Endothelial cell of umbilical vein (primary cell): ENCODE measurements at places on chromosomes 3 and 15. TPM values are rescaled to one million over a fixed set of nuclear protein-coding genes. Genes with fewer than 3 reads are reported as not detected.

Gene USP50
- polyA plus RNA-seq: not detected in 2 replicates

Gene ZPLD1
- polyA plus RNA-seq: not detected in 2 replicates

Gene TCF12
- 72.1 and 77.3 TPM in 2 replicates for polyA plus RNA-seq

Gene FSIP1
- polyA plus RNA-seq: 0.11 and 0.23 TPM in 2 replicates

Gene LIPC
- not detected in 2 replicates for polyA plus RNA-seq

Gene BLM
- 3.2 and 3.8 TPM in 2 replicates for polyA plus RNA-seq

Gene PIF1
- 18.6 and 23.0 TPM in 2 replicates for polyA plus RNA-seq

Gene GABRR3
- polyA plus RNA-seq: not detected in 2 replicates

Gene GMNC
- polyA plus RNA-seq: not detected in 2 replicates

Gene AHSG
- not detected in 2 replicates for polyA plus RNA-seq

Gene CISH
- 4.1 and 5.8 TPM in 2 replicates for polyA plus RNA-seq

Gene NR2E3
- 0.03 and 0.04 TPM in 2 replicates for polyA plus RNA-seq

Gene ANKDD1A
- 1.8 and 2.0 TPM in 2 replicates for polyA plus RNA-seq

Gene RYR3
- not detected in 2 replicates for polyA plus RNA-seq

Gene SSR3
- polyA plus RNA-seq: 155 and 160 TPM in 2 replicates

Gene PLA2G4E
- polyA plus RNA-seq: not detected in 2 replicates

Gene GOLGA6A
- not detected in 2 replicates for polyA plus RNA-seq

Gene HRH1
- 21.2 and 23.4 TPM in 2 replicates for polyA plus RNA-seq

Gene RASL12
- not detected in 2 replicates for polyA plus RNA-seq

Gene CKMT1A
- polyA plus RNA-seq: not detected in 2 replicates

Gene VGLL3
- polyA plus RNA-seq: 12.0 and 12.5 TPM in 2 replicates
